ENCODE measurements at places on chromosomes 7 and 10. TPM values are rescaled to one million over a fixed set of nuclear protein-coding genes. Genes with fewer than 3 reads are reported as not detected.

- DNase-seq, result no peak
Measured at GRCh38 chr10:14282276-14282675, 48.4 kb downstream of the FRMD4A start.

DNA sequence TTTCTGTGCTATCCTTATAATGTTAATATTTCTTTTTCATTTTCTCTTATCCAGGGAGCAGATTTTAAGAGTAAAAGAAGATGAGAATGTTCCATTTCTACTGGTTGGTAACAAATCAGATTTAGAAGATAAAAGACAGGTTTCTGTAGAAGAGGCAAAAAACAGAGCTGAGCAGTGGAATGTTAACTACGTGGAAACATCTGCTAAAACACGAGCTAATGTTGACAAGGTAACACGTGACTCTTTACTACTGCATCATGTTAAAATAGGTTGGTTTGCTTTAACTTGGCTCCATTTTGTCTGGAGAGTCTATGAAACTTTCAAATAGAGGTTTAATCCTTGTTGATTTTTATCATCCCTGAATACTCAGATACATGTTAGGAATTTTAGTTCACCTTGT lies 73.3 kb downstream of the RALA start:
- no peak for DNase-seq

- DNase-seq, result no peak
Measured at GRCh38 chr7:154532771-154533170, 470.2 kb downstream of the PAXIP1 start.

DNA sequence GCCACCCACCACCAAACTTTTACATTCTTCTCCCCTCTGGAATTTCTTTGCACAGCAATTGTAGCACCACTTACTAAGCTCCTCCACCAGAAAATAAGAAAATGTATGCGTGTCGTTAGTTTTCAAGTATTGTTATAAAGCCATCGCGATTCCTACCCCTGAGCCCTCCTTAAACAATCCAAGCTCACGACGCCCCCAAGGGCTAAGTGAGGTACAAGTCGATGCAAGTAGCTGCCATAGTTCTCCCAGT lies 1.3 kb downstream of the FRAT2 start:
- DNase-seq, result no peak

GRCh38 chr7:111605246-111605645 lies 43.0 kb upstream of the IMMP2L start:
- no peak for DNase-seq

GRCh38 chr7:152035817-152036216 lies 10.3 kb downstream of the GALNT11 start:
- no peak for DNase-seq

GRCh38 chr7:34655384-34655783 lies 2.6 kb upstream of the NPSR1 start:
- no peak for DNase-seq

- no peak for DNase-seq
Measured at GRCh38 chr7:54076616-54077015, 465.6 kb upstream of the VSTM2A start.

- no peak for DNase-seq
Measured at GRCh38 chr10:541750-542371, 147.6 kb downstream of the DIP2C start.

DNA sequence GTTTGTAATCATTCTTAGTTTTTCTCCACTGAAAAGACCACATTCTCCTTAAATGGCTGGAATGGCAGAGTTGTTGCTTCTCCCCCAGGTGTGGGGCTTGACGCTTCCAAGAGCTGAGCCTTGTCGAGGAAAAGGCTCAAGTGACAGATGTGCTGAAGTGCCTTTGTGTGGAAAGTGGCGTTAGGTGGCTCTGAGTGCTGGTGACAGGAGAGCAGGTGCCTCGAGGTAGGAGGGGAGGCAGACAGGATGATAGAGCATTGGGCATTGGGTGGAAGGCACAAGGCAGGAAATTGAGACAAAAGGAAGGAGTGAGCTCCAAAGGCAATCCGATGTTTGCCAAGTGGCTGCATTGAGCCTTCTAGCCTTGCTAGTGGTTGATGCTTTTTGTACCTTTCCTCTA lies 6.7 kb downstream of the KIAA1217 start:
- no peak for DNase-seq

GRCh38 chr10:66321723-66322665 lies 603.8 kb upstream of the LRRTM3 start:
- no peak for DNase-seq

GRCh38 chr10:132575320-132576201 lies 38.0 kb downstream of the INPP5A start:
- peak; percentile 41 for DNase-seq

GRCh38 chr7:136104269-136104603 lies 127.1 kb upstream of the MTPN start:
- DNase-seq, result no peak

DNA sequence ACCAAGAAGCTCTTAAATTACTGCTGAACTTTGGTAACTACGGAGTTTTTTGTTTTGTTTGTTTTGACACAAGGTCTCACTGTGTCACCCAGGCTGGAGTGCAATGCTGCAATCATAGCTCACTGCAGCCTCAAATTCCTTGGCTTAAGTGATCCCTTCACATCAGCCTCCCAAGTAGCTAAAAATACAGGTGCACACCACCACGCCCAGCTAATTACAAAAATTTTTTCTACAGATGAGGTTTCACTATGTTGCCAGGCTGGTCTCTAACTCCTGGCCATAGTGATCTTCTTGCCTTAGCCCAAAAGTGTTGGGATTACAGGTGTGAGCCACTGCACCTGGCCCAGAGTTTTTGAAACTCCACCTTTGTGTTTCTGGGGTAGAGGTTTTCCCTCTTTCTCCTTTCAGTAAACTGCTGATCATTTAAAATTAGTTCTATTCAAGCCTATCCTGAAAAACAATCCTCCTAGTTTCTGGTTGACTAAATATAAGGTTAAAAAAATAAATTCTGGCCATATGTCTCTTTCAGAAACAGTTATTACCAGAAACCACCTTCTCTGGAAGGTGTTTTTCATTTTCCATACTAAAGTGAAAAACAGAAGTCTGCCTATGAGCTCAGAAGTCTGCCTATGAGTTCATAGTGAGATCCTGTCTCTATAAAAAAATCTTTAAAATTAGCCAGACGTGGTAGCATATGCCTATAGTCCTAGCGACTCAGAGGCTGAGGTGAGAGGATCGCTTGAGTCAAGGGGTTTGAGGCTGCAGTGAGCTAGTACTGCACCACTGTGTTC lies 63.9 kb downstream of the VOPP1 start:
- DNase-seq, result no peak

GRCh38 chr10:130741901-130742855 lies 569.3 kb downstream of the TCERG1L start:
- no peak for DNase-seq

DNA sequence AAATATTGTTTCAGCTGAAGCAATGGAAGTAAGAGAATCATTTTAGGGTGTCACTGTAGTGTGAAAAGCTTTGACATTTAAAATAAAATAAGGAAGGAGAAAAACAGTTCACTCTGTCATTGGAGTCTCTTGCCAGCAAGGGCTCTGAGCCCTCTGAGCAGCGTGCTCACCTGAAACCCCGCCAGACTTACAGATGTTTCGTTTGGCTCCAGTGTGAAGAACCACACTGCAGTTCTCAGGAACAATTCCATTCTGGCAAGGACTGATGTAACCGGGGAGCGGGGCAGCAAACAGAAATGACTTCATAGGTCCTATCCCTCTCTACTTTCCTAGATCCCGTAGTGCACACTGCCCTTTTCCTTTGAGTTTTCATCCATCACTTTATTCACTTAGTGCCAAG lies 164.3 kb downstream of the CELF2 start:
- DNase-seq, result no peak

The MYH16 gene
- not detected for total RNA-seq

The PPP1R3C gene
- not detected for total RNA-seq

The SLC16A9 gene
- total RNA-seq, result 0.10 TPM

The CC2D2B gene
- 0.21 TPM for total RNA-seq

Measured in activated CD8-positive, alpha-beta T cell treated with anti-CD3 and anti-CD28 coated beads, Interleukin-2, amount 10 ng/mL, durations not matched to agents 7 days and 5 days (primary cell).